ENCODE measurements at places on chromosomes 7 and 10. TPM values are rescaled to one million over a fixed set of nuclear protein-coding genes. Genes with fewer than 3 reads are reported as not detected.

H2AZ2 gene
- polyA plus RNA-seq, result 56.4 TPM

DNA sequence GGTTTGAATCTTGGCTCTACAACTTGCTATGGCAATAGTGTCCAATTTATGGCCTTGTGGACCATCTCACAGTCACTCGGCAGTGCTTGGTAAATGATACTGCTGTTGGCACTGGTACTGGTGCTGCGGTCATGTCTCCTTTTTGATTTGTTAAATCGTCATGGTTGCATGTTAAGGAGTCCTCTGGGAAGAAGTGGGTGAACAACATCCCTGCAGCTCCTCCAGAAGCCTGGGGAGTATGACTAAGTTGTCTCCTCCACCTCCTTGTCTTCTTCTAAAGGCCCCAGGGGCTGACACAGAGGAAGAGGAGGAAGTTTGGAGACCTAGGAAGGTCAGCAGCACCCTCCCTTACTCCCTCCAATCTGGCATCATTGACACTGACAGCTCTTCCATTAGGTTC, 8.5 kb downstream of the ITPRIP start:
- H3K27ac ChIP-seq, result peak overlapping the region; percentile 47
- no peaks in the 10 kb centered on the region for H3K36me3 ChIP-seq
- peaks cover 20% of the 10 kb centered on the region for H3K4me1 ChIP-seq

SERPINE1 gene
- polyA plus RNA-seq, result 1.9 TPM

OR2A5 gene
- not detected for polyA plus RNA-seq

CYP3A5 gene
- 219 TPM for polyA plus RNA-seq
